Ureter (tissue), 1 donor: ENCODE measurements at places on chromosomes 5 and 9.

DNA sequence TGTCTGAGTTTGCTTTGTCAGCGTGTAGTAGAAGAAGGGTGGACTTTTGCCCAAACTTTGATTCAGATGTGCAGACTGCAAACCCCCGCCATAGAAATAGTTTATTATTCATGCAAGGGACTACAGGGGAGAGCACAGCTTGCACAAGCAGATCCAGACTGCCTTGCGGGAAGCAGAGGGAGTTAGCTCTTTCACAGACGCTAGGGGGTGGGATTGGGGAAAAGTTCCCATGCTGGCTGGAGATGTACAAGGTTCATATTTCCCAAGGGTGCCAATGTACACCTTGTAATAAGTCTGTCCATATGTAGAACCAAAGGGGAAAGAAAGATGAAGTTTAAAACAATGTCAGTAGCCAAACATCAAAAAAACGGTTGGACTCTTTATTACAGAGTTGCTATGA, 749.7 kb upstream of the COX7C start:
- DNase-seq, result no peak

DNA sequence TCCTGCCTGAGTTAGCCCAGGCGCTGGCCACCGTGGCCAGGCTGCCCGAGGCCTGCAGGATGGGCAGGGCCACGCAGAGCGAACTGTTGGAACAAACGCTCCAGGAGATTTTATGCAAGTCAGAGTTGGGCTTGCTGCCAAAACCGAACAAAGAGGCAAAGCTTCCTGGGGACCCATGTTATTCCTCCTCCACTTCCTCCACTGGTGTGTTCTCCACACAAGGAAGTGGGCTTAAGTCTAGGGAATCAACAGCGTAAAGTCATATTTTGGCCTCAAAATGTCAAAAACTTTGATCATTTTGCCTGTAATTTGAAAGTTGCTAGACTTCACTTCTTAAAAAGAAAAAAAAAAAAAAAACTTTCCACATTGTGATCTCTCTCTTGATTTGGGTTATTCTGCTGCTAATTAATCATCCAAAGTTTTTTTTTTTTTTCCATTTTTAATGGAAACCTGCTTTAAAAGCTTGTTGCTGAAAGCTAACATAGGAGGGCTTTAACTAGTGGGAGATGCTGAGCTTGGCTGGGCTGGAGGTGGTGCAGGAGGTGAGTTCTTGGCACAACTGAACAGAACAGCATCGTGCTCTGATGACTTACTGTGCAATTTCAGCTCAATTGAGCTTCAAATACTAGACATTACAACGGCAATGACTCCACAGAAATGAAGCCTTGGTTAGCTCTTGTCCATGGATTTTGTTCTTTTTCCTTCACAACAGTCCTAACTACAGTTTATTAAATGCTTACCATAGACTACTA, 73.0 kb downstream of the PTPDC1 start:
- peak; percentile 86 for DNase-seq

GRCh38 chr5:95708876-95709275, 22.3 kb upstream of the RHOBTB3 start:
- DNase-seq, result no peak

- DNase-seq, result no peak
Measured at GRCh38 chr9:70035691-70036090, 8.0 kb upstream of the MAMDC2 start.

GRCh38 chr9:125694478-125694877, 12.5 kb downstream of the MAPKAP1 start:
- no peak for DNase-seq

DNA sequence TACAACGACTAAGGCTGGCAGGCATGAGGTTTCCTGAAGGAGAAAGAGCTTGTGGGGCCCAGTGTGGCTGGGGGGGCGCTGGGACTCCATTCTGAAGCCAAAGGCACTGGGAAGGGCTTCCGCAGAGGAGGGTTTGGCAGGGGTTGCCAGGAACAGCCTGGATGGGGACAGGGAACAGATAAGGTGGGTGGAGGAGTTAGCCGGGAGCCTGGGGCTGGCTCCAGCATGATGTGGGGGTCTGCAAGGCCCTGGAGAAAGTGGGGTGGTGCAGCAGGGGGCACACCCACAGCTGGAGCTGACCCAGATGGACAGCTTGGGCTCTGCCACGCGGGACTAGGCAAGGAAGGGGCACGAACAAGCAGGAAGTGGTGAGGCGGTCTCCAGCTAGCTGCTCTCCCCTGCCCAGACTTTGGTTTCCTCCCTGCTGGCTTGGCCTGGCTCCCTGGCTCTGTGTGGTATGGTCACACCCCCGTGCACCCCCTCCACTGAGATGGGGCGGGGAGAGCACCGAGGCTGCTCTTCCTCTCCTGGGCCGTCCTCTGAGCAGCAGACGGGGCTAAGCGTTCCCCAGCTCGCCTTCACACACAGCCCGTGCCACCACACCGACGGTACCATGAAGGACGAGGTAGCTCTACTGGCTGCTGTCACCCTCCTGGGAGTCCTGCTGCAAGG, at the start of gene LTC4S:
Gene LTC4S, plus strand, starts transcription at position 519 of the 672 bp plus-strand sequence. Its CDS starts 95 bp downstream, at position 614.
- peak; percentile 88 for DNase-seq
